Activated CD8-positive, alpha-beta T cell treated with anti-CD3 and anti-CD28 coated beads, Interleukin-2, amount 10 ng/mL, durations not matched to agents 7 days and 5 days (primary cell): ENCODE measurements at places on chromosomes 16 and 17. TPM values are rescaled to one million over a fixed set of nuclear protein-coding genes. Genes with fewer than 3 reads are reported as not detected.

GRCh38 chr16:49575346-49576172 is 202.0 kb downstream of the C16orf78 start:
- no peak for DNase-seq

- DNase-seq = no peak
These were observed 180.5 kb upstream of the TOX3 start for GRCh38 chr16:52727441-52727840.

DNA sequence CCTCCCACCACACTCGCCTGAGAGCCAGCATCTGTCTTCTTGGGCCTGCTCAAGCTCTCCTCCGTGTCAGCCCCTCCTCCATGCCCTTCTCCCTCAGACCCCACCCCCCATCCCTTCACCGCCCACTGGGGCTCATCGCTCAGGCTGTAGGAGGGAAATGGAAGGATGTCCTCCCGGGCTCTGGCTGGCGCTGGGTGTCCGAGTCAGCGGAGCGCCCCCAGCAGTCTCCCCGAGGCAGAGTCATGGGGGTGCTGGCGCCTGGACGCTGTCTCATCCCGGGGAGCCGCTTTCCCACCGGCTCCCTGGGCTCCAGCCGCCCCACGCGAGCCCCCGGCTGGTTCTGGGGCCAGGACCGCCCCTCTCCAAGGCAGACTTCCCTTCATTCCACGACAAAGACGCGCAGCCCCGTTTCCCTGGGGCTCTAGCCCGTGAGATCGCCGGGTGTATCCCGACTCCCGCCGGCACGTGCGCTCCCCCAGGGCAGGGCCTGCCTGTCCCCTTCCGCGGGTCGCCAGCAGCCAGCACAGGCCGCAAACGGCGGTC is 428 bp upstream of the ANTKMT start:
- DNase-seq = peak; percentile 59

DNA sequence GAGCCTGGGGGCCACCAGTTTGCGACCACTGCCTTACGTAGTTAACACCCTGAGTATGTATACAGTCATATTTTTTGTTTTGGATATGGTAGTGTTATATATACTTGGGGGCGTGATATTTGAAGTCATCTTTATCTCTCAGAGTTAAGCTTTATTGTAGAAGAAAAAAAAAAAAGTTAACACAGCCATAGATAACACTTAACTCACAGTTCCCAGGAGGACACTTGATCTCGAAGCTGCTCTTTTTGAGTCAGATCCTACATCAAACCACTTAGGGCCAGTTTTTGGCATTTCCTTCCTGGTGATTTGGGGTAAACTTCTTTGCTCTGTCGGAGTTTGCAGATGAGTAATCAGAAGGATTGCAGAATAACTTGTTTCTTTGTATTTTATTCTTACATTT is 5.8 kb downstream of the ITPRIPL2 start:
- no peak for DNase-seq

GRCh38 chr17:39239640-39240314 is 14.0 kb upstream of the STAC2 start:
- peak; percentile 77 for DNase-seq

GRCh38 chr17:77142689-77143088 is 1.9 kb downstream of the SEC14L1 start:
- no peak for DNase-seq

DNA sequence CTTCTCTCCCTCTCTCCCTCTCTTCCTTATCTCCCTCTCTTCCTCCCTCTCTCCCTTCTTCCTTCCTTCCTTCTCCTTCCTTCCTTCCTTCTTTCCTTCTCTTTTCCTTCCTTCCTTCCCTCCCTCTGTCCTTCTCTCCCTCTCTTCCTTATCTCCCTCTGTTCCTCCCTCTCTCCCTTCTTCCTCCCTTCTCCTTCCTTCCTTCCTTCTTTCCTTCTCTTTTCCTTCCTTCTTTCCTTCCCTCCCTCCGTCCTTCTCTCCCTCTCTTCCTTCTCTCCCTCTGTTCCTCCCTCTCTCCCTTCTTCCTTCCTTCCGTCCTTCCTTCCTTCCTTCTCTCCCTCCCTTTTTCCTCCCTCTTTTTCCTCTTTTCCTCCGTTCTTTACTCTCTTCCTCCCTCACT is 38.6 kb downstream of the HS3ST4 start:
- no peak for DNase-seq

DNA sequence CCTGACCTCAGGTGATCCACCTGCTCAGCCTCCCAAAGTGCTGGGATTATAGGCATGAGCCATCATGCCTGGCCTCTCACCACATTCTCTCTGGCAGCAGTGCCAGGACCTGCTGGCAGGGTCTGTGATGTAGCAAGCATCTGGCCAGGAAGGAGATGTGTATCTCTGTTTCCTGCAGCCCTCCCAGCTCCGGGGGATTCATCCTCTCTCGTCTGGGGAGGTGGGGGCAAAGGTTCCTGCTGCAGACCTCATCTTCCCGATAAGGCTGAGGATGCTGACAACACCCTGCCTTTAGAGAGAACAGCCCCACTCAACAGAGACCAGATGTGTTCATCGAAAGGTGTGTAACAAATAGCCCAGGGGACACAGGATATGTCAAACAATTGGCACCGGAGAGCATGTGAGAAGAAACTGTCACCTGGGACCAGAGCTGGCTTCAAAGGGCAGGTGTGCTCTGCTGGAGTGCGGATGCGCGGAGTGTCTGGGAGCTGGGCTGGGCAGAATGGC is 54.8 kb upstream of the SEC14L1 start:
- no peak for DNase-seq

DNA sequence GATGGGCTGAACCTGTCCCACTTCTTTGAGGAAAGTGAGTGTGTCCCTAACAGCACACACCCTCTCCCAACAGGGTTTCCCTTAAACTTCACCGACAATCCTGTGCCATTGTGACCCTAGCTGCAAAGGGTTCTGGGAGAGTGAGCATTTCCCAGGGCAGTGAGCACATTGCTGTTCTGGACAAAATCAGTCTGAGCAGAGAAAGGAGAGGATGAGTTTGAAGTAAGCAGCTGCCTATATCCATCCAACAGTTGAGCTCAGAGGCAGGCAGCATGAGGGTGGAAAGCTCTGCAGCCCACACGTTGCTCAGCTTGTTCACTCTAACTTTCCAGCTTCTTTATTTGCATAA is 296.5 kb upstream of the MAF start:
- DNase-seq = no peak

DNA sequence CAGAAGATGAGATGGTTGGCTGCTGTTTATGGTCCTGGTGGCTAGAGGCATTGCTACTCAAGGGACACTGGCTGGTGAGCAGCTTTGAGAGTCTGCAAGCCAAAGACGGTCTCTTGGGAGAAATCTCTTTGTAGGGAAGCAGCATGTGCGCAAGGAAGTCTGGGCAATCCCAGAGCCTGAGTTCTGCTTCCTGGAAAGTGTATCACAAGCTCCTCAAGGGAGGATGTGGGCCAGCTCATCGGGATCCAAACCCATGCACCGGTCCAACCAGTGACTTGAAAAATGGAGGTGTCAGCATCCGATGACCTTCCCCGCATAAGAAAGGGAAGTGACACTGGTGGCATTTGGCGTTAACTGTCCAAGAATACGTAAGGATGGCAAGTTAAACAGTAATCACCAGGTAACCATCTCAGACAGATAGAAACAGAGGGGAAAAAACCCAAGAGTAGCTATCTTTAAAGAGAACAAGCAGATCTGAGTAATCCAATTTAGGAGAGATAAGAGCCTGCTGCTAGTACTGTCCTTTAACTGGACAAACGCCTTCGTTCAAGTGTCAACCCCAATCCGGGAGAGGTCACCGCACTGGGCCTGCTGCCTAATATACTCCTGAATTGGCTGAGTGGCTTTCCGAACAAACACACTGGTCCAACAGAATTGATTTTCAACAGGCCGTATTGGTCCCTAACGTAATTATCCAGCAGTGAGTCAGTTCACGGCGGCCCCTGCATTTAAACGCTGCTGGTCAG is 303.0 kb upstream of the ZFHX3 start:
- no peak for DNase-seq

- DNase-seq = peak; percentile 74
These were observed 54.1 kb downstream of the VAC14 start for GRCh38 chr16:70746708-70747424.

GRCh38 chr16:84471316-84471715 is 33.1 kb downstream of the MEAK7 start:
- peak; percentile 13 for DNase-seq

GRCh38 chr17:29124925-29125273 is 55.3 kb downstream of the MYO18A start:
- DNase-seq = no peak

DNA sequence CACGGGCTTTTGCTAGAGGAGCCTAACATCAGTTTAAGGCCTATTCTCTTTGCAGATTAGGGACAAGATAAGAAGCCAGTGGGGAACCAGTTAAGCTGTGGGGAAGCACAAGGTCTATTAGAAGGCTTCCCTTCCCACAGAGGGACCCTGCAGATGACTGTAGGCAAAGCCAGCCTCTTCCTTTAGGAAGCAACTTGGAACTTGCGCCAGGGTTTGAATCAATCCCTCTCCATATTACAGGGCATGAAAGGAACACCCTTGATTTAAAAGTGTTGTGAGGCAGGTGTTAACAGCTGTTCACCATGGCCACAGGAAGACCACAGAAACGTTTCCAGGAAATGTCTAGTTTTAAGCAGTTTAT is 77.3 kb downstream of the RPTOR start:
- DNase-seq = peak; percentile 57

- DNase-seq = no peak
These were observed 47.7 kb downstream of the CMIP start for GRCh38 chr16:81492311-81492761.

DNA sequence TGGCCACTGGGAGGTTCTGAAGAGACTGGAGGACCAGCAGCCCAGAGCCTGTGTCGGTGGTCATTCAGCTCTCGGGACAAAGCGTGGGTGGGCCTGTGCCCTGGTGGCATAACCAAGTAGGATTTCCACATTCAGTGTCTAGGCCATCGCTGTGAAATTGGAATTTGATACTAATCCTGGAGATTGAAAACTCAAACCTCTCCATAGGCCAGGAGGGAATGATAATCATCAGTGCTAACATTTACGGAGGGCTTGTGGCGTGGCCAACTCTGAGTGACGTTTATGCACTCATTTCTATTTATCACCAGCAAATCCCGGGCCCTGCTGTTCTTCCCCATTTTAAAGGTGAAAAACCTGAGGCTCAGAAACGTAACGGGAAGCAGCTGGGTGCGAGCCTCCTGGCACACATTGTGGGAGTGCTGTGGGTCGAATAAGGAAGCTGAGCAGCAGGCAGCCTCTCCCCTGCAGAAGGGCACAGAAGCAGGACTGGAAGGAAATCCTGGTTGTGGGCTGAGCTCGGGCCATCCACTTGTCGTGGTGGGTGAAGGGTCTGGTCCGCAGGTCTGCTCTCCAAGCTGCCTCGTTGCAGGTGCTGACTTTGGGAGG is 33.1 kb downstream of the RAI1 start:
- DNase-seq = no peak

DNA sequence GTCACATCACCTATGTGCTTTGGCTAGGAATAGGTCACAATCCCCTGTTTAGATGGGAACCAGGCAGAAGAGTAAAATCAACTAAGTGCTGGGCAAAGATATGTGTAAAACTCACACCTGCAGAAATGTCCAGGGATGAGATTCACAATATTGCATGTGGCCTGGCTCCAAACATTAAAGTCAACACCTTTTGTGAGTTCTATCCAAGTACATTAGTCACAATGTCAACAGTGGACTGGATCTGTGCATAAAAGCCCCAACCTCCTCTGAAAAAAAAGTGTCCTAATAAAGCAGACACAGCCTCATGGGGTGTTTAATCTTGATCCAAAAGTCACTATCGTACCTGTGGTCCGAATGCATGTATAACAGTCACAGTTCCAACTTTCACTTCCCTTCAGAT is 1990.3 kb downstream of the TP53TG3F start:
- no peak for DNase-seq

GRCh38 chr17:6347776-6348175 is 87.1 kb downstream of the AIPL1 start:
- no peak for DNase-seq

DNA sequence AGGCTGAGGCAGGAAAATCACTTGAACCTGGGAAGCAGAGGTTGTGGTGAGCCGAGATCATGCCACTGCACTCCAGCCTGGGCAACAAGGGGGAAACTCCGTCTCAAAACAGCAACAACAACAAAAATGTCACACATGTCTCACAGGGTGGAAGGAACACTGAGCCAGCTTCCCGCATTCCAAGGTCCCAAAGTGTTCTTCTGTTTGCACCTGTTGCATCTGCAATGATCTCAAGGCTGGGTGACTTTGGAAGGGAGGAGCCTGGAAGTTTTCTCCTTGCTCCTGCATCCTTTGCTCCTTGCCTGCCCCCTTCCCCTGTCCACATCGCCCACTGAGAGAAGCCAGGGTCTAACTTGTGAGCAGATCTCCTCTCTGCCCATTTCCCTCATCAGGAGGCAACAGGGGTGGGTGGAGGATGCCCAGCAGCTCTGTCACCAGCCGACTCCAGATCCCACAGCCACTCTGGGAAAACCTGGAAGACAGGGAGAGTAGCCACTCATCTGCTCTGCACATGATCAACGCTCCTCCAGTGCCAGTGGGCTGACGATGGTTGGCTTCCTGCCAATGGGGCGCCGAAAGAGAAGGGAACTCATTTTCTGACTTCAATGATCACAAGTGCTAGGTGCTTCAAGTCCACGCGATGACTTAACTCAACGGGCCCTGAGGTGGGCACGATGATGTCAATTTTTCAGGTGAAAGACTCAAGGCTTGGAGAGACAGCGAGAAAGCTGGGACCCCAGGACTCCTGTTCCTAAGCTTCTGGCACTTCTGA is 12.6 kb downstream of the CHST6 start:
- DNase-seq = no peak

DNA sequence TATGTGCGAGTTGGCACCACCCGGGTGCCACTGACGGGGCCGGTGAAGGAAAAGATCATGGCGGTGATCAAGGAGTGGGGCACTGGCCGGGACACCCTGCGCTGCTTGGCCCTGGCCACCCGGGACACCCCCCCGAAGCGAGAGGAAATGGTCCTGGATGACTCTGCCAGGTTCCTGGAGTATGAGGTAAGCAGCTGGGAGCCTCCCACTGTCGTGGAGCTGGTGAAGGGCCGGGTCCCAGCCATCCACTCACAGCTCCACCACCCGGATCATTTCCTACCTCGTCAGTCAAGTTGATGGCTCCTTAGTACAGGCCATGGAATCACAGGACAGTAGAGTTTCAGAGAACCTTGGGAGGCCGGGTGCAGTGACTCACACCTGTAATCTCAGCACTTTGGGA is 20.0 kb downstream of the ATP2A1 start:
- DNase-seq = no peak

GRCh38 chr17:1153795-1154546 is 25.8 kb downstream of the ABR start:
- DNase-seq = no peak

DNASE1L2 gene
- 3.3 TPM for total RNA-seq

HID1 gene
- 0.55 TPM for total RNA-seq

OTOP2 gene
- total RNA-seq = not detected

CCDC200 gene
- total RNA-seq = not detected

CCL8 gene
- total RNA-seq = not detected

C17orf50 gene
- not detected for total RNA-seq

TBC1D3G gene
- not detected for total RNA-seq

ZG16 gene
- not detected for total RNA-seq

SOST gene
- not detected for total RNA-seq
